Prostate gland (tissue), 2 donors: ENCODE measurements at places on chromosomes 16 and 17. TPM values are rescaled to one million over a fixed set of nuclear protein-coding genes. Genes with fewer than 3 reads are reported as not detected.

TERB1 gene
- total RNA-seq, result 2.1 TPM

RDM1 gene
- 2.4 TPM for total RNA-seq

CCL17 gene
- total RNA-seq, result not detected

MYH8 gene
- 0.40 TPM for total RNA-seq

KRTAP4-1 gene
- total RNA-seq, result not detected

PIRT gene
- not detected for total RNA-seq

HSPB9 gene
- 1.2 TPM for total RNA-seq

TBC1D3I gene
- total RNA-seq, result not detected
